Amniotic stem cell (primary cell): ENCODE measurements at places on chromosomes 3 and 15.
A peak's percentile ranks its signal among the peaks of the same experiment; 100 is the strongest.

DNA sequence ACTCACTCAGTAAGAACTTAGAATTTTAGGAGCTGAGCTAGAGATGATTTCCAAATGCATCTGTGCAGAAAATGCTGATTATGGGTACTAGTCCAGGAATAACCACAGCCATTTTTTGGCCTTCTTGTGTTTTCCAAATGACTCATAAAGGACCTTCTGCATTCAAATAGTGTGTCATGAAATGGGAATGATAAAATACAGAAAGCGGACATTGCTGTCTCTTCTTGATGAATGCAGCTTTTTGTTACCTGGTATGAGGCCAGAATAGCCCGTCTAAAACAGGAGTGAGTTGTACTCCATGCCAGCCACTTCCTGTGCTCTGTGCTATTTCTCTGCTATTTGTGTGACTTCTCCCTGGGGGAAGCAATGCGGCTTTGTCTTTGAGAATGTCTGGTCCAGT lies 20.5 kb upstream of the FRMD5 start:
- peak; percentile 80 for DNase-seq

- DNase-seq: no peak
Observed at GRCh38 chr3:21292971-21293370, 458.0 kb downstream of the ZNF385D start.

DNA sequence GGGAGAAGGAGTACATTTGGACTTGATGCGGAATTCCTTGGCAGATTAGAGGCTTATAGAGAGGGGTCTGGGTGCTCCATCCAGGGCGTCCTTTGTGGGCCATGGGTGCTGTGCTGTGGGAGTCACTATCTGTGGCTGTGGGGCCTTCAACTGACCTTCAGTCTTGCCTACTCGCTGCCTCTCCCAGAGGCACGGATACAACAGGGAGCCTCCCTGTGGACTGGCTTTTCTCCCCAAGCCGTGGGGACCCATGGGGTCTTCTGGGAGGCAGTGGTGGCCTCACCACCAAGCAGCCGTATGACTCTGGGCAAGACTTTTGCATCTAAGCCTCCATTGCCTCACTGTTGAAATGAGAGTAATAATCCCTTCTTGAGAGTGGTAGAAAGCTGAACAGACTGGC lies 83.9 kb downstream of the PDCD6IP start:
- DNase-seq: no peak

GRCh38 chr3:45936261-45936660 lies 7.0 kb upstream of the CXCR6 start:
- DNase-seq: no peak

- peak; percentile 25 for DNase-seq
Observed at GRCh38 chr3:177731644-177732268, 534.5 kb upstream of the TBL1XR1 start.

- peak; percentile 58 for DNase-seq
Observed at GRCh38 chr15:32802286-32802936, 84.6 kb downstream of the GREM1 start.

GRCh38 chr3:123660900-123661299 lies 76.0 kb upstream of the HACD2 start:
- DNase-seq: peak; percentile 79

DNA sequence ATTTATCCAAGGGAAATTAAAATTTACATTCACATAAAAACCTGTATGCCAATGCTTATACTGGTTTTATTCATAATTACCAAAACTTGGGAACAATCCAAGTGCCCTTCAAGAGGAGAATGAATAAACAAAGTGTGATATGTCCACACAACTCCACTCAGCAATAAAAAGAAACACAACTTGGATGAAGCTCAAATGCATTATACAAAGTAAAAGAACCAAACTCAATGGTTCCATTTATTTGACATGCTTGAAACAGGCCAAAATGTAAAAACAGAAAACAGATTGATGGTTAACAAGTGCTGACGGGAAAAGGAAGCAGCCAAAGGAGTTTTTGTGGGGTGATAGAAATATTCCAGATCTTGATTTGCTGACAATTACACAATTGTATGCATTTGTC lies 23.5 kb downstream of the OCA2 start:
- no peak for DNase-seq

GRCh38 chr15:98506172-98506571 lies 142.2 kb upstream of the IGF1R start:
- DNase-seq: no peak

DNA sequence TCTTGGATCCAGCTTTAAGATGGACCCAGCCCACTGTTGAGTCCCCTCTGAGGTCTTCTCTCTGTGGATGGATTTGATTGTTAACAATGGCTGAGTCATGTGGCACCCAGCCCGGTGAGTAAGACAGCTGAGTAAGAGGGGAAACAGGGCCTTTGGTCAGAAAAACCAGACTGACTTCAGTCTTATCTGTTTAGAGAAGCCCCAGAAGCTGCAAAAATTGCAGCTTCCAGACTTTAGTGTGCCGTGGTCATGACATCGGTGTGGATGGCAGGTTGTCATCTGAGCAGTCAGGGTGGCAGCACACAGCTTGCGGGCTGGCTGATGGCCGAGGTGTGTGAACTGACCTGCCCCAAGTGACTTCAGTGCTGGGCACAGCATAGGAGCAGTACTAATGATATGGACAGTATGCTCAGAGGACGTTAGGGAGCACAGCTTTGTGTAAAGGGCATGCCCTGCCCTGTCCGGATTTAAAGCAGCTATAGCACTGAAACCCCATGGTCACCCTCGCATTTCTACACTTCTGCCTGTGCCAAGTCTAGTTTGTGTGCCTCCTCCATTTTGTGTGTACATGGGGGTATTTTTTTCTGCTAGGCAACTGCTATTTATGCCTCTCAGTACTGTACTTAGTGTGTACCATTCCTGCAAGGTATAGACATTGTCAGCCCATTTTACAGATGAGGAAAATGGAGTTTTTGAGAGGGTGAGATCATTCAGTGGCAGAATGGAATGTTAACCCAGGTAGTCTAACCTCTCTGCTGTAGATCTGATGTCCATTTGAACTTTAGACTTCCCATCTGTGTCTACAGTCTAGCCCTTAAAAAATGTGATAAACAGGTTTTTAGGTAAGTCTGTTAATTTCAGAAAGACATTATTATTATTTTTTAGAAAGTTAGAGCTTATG lies 44.4 kb downstream of the FLNB start:
- peak; percentile 79 for DNase-seq

DNA sequence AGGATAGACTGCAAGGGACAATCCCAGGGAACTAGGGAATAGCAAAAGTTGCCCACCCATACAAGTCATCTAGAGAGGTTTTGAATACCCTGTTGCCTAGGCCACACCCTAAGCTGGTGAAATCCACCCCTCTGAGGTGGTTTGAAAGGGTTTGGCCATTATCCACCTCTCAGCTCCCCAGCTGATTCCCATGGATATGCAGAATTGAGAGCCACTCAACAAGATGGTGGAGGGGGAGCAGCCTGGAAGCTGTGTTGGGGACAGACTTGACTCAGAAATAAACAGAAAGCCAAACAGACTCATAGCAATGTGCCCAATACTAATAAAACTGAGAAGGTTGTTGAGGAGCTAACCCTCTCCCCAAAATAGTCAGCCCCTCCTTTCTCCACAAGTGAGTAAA lies 10.9 kb downstream of the PRR20G start:
- no peak for DNase-seq

GRCh38 chr3:188978421-188979171 lies 193.2 kb upstream of the TPRG1 start:
- no peak for DNase-seq

DNA sequence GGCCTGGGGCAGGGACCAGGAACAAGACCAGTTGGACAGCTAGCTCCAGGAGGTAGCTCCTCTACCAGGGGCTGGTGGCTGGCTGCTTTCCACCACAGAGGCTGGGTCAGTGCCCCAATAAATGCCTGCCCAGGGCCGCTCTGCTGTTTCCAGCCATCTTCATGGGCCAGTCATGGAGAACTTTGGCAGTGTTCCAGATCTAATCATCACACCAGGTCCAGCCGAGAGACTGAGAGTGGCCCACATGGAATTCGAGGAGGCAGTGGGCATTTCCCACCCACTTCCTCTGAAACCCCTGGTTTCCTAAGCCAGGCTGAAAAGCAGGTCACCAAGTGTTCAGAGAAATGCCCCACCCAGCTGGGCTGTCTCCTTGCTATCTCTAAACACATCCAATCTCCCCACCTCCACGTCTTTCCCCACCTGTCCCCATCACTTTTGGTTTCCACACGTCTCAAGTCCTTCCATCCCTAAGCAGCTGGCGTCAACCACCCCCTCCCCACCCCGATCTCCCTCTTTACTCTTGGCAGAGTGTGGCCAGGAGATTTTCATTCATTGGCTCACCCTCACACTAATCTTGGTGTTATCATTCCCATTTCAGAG lies 190.0 kb upstream of the LINGO1 start:
- DNase-seq: no peak

DNA sequence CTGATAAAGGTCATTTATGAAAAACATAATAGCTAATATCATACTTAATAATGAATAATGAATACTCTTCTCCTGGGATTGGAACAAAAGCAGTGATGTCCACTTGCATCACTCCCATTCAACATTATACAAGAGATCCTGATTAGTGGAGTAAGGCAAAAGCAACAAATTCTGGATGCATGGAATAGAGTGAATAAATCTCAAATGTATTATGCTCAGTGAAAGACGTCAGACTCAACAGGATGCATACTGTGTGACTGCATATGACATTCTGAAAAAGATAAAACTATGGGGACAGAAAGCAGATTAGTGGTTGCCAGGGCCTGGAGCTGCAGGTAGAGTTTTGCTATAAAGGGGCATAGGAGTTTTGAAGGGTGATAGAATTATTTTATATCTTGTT lies 77.6 kb upstream of the ZBTB20 start:
- no peak for DNase-seq

GRCh38 chr15:45183511-45183910 lies 4.3 kb downstream of the SHF start:
- DNase-seq: no peak

- DNase-seq: peak; percentile 8
Observed at GRCh38 chr15:36769098-36769497, 189.7 kb downstream of the CDIN1 start.

DNA sequence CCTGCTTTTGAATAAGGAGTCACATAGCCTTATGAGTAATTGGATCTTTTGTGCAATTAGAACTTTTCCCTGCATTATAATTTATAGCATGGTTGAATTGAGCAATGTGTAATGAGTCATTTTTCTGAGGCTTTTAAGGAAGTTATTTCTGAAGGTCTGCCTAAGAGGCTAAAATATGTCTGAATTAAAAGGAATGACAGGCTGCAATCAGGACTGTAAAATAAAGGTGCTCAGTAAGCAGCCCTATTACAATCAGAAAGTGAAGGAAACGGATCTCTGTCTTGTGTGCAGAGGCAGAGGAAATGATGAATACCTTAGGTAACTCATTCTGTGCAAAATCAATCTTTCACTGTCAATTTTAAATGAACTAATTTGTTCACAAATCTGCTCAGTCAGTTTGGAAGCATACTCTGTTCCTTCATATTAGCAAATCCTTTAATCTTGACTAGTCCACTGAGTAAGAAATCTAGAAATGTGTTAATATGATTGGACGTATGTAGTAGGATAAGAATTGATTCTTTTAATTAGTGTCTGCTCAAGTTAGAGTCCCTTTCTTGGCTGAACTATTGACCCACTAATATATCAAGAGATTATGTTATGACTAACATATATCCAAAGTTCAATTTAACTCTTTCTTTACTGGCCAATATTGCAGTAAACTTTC lies 290.1 kb downstream of the ZIC1 start:
- peak; percentile 14 for DNase-seq

DNA sequence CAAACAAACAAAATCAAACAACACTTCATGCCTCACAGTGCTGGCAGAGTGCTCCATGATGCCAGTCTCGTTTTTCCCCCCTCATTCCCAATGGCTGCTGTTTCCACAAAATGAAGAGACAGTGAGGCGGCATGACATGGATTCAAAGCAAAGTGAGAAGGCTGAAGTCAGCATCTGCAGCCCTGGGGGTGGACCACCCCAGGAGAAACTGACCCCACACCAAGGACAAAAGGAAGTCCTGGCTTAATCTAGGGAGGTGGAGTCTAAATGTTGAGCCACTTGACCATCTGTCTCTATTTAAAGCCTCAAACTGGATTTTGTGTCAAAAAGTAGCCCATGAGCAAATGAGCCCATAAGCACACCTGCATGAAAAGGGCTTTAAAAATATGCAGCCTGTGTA lies 151.2 kb upstream of the RORA start:
- no peak for DNase-seq

GRCh38 chr3:130839813-130840212 lies 54.1 kb upstream of the ATP2C1 start:
- no peak for DNase-seq

- no peak for DNase-seq
Observed at GRCh38 chr15:30924353-30924752, 20.6 kb downstream of the FAN1 start.

- DNase-seq: no peak
Observed at GRCh38 chr15:92884436-92885223, 15.5 kb upstream of the CHD2 start.

DNA sequence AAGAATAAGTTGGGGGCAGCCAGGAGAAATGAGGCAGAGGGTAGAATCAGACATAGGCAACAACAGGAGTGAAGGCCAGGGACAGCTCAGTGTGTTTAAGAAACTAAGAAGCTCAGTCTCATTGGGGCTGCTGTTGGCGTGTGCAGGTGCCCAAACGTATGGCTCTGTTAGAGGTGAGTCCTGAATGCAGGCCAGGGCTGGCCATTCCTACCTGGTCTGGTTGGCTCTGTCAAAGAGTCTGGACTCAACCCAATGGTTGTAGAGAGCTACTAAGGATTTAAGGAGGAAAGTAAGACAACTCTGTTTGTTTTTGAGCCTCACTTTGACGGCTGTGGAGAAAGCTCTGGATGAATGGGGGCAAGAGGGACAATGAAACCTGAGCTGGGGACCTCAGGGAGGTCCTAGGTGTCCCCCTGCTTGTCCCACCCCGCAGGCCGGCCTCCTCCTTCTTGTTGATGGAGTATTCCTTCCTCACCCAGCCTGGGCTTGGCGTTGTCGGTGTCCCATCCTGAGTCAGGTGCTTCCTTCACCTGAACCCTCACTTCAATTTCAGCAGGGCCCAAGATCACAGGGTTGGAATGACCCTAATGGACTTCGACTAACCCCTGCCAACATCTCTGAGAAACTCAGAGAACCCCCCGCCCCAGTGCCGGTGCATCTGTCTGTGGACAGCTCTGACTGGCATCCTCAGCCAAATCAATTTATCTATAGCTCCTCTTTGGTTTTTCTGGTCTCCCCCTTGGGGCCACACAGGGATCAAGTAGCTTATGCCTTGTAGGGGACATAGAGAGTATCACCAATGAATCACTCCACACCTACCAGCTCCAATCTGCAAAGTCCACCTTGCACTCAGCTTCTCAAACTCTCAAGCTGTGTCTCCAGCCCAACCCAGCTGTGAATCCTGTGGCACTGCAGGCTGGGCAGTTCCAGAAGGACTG lies 8.3 kb downstream of the ITGA11 start:
- no peak for DNase-seq
